Central memory CD8-positive, alpha-beta T cell (primary cell): ENCODE measurements at places on chromosomes 16 and 17.
A peak's percentile ranks its signal among the peaks of the same experiment; 100 is the strongest.

DNA sequence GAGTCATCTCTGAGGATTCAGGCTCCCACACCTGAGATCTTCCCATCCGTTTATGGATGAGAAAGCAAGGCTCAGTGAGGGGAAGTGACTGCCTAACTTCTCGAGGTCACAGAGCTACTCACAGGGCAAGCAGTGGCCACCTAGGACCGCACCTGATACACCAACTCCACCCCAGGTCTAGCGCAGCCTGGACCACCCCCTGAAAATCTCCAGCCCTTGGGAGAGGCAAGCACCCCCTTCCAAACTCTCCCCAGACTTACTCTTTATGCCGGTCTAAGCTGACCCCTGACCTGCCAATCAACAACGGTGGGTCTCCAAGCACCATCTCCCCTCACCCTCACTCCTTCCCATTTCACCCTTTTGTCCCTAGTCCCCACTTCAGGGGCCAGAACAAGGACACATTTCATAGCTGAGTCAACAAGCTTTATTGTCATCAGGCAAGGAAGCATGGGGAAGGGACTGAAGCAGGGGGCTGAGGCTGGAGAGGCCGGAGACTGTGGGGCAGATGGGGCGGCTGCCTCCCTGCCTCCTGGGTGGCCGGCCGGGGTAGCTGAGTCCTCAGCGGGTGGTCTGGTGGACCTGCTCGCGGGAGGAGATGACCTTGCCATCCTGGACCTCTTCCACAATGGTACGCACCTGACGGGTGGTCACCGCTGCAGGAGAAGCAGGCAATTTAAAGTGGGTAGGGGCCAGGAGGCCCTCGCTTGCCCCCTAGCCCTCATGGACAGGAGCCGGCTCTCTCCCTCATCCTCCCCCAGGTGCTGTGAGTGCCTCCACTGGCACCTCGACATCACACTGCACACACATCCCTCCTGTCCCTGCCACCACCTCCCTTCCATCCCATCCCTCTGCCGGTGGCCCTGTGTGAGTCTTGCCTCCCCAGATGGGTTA, 5.1 kb downstream of the KRT17 start:
- no peak for DNase-seq

DNA sequence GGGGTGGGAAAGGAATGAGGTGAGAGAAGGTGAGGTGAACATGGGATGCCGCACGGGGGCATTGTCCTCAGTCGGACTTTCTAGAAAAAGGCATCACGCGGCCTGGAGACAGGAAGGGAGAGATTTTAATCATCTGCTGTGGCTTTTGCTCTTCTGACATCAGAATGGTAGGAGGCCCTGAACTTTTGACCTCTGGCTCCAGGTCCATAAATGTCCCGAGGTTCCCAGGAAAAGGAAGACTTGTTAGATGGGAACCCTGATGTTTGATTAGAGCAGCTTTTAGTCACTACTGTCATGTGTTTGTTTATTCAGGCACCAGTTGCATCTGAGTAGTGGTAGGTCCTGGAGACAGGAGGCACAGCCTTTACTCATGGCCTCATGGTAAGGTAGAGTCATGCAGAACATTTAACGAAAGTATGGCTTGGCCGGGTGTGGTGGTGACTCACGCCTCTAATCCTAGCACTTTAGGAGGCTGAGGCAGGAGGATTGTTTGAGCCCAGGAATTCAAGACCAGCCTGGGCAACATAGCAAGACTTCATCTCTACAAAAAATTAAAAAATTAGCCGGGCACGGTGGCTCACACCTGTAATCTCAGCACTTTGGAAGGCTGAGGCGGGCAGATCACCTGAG, 203.1 kb downstream of the MSI2 start:
- DNase-seq: no peak

GRCh38 chr17:66302761-66303626, 581 bp downstream of the PRKCA start:
- peak; percentile 15 for DNase-seq

- peak; percentile 59 for DNase-seq
These were observed at the start of gene ITGAL for GRCh38 chr16:30472328-30472942. TSS of gene ITGAL (plus strand) at chr16:30472742. CDS start at chr16:30472838, 96 bp downstream.

DNA sequence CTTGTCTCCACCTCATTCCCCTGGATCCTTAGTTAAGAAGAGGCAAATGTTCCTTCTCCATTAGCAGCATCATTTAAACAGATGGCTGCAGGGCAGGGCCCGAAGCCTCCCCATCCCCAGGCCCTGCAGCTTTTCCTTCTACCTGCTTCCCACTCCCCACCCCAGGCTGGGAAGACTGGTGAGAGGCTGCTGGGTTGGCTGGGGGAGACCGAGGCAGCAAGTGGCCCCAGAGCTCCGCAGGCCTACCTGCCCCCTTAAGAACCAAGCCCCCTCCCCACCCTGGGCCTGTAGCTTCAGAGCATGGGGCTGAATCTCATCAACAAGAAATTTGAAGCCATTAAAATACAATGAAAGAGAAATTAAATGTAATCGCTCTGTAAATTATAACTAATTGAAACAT, 22.1 kb upstream of the RPL38 start:
- no peak for DNase-seq

- no peak for DNase-seq
These were observed 48.9 kb downstream of the ERCC4 start for GRCh38 chr16:13968835-13969234.

GRCh38 chr17:28612936-28613872, 781 bp downstream of the RSKR start:
- DNase-seq: no peak

- DNase-seq: no peak
These were observed 215.9 kb downstream of the CPPED1 start for GRCh38 chr16:12587646-12588277.

GRCh38 chr17:75878174-75878998, at the start of gene TRIM47:
TSS of gene TRIM47 (minus strand) at chr17:75878581. CDS start at chr17:75878548, 33 bp downstream.
- DNase-seq: no peak

DNA sequence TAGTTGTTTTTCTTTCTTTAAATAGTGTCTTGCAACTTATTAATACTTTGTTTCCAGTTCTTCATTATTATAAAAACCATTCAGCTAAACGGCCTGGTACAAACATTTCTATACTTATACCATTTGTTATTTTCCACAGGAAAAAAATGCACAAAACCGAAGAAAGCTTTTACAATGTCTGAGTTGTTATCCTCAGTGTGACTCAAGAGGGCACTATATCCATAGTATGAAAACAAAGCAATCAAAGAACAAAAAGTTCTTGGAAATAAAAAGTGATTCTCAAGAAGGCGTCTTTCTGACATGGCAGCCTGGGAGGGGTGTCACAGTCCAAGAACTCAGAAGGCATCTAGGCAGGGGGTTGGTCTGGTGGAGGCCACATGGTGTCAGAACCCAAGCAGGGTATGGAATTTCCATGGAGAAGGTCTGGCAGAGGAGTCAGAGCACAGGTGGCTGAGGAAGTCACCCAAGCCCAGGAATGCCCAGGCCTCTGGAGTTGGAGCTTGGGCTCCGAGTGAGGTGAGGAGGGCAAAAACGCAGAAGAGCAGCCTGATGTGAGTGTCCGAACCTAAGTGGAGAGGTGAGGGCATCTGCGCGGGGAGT, 70.9 kb upstream of the ATP2A3 start:
- DNase-seq: no peak

GRCh38 chr17:17417718-17418181, 59.0 kb upstream of the MED9 start:
- no peak for DNase-seq

DNA sequence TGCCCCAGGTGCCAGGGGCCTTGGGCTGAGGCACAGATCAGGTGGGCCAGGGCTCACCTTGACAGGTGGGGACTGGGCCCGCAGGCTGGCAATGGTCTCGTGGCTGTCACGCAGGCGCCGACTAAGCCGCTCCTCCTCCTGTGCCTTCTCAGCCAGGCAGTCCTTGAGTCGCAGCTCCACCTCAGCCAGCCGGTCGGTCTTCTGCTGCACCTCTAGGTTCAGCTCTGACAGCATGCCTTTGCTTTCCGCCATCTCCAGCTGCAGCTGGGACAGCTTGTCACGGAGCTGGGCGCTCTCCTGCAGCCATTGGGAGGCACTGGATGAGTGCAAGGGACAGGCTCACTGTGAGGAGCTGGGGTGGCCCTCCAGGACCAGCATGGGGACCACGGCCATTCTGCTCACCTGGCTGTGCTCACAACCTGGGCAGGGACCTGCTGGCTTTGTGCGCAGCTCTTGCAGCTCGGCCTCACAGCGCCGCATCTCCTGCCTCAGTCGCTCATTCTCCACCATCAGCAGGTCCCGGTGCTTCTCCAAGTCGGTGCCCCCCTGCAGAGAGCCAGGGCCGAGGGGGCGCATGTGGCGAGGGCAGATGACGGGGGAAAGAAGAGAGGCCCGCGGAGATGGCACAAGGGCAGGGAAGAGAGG, 31.0 kb downstream of the KIFC3 start:
- DNase-seq: no peak

- no peak for DNase-seq
These were observed 12.1 kb upstream of the TMEM92 start for GRCh38 chr17:50262001-50262794.

DNA sequence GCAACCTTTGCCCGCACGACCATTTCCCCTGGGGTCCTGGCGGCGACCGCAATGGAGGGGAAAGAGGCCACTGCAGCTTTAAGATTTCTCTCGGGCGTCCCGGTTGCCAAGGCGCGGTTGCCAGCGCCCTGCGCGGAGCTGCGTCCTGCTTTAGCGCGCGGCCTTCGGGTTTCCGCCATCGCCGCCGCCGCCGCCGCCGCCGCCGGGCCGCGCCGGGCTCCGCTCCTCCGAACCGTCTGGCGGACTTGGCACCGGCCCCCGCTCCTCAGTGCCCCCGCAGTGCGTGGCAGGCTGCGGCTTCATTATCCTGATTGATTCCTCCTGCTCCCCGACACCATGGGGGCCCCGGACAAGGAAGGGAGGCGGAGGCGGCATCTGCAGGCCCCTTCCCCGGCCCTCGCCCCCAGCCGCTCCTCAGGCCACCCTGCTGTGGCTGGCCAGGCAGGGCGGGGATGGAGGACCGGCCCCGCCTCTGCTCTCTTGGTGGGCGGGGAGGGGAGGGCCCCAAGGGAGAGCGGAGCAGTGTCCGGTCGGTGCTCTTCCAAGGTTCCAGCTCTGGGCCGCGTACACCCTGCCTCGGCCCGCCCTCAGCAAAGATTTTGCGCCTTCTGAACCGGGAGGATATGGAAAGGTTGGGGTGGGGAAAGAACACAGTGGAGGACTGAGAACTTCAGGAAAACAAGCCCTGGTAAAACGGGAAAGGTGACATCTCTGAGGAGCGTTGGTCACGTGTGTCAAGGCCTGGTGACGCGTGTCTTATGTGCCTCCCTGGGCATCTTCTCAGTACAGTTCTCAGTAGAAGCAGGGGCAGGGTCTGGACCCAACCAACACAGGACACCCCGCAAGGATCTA, 34.0 kb downstream of the NEUROD2 start:
- no peak for DNase-seq
